Activated CD8-positive, alpha-beta memory T cell treated with anti-CD3 and anti-CD28 coated beads, Interleukin-2, amount 50 U/mL, for 4 hours (primary cell): ENCODE measurements at places on chromosomes 5 and 9.

- no peak for DNase-seq
These were observed 4.8 kb upstream of the CHD1 start for GRCh38 chr5:98933445-98934072.

DNA sequence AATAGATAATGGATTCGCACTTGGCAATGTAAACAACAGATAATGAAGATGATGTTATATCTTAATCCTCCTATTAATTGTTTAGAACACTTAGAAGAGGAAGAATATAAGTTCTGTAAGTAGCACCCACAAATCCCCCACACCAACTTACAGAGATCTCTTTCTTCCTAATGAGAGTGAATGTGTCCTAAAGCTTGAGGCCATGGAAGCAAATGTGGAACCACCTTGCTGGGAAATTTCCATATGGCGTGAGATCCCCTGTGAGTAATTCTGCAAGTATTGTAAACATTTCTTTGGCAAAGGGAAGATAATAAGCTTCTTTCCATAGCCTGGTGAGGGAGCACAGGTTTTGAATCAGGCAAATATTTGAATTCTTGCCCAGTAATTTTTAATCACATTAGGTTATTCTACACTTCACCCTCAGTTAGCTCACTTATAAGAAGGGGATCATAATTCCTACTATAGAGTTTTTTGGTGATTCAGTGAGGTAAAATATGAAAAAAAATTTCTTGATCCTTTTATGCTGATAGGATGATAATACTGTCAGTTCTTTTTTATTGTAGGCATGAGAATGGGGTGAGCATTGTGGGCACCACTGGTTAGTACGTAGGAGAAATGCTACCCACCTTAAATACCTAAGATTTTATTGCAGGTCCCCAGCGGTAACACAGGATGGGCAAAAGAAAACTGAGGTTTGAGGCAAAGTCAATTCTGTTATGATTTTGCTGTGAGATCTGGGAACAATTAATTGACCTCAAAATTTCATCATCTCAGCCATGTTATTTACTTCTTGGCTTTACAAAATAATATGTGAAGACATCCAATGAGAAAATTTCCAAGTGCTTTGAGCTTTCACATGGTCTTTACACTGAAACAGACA, 574.8 kb downstream of the PSAT1 start:
- no peak for DNase-seq

DNA sequence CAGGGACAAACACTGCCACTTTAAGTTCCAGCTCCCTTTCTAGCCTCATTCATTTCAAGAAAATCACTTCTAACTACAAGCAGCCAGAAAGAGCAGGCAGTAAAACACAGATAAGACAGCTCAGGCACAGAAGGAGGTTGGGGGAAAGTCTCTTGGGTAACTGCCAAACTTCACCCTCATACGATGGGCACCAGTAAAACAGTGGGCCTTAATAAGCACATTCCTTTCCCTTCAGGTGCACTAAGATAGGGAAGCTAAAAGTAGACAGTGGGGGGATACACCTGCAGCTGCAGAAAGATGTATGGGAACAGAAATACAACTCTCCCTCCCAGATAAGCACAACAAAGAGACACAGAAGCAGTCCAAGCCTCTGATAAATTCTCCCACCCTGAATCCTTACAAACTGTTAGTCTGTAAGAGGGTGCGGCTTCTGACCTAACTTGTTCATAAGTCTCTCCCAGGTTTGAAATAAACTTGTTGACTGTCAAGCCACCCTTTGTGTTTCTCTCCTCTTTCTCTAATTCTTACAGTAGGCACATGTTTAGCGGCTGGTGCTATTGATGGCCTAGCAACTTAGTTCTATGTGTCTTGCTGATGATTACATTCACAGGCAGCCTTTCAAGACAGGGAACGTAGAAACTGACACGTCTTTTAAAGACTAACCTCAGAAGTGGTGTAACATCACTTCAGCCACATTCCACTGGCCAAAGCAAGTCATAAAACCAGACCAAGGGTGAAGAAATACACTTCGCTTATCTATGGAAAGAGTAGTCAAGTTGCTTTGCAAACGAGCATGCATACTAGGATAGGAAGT, 6.8 kb upstream of the CKS2 start:
- DNase-seq = no peak

GRCh38 chr5:172524573-172525021, 70.3 kb upstream of the SH3PXD2B start:
- DNase-seq = no peak

GRCh38 chr9:88535226-88536022, 446 bp downstream of the NXNL2 start:
- DNase-seq = no peak

GRCh38 chr9:90505695-90506094, 136.9 kb downstream of the DIRAS2 start:
- DNase-seq = no peak

DNA sequence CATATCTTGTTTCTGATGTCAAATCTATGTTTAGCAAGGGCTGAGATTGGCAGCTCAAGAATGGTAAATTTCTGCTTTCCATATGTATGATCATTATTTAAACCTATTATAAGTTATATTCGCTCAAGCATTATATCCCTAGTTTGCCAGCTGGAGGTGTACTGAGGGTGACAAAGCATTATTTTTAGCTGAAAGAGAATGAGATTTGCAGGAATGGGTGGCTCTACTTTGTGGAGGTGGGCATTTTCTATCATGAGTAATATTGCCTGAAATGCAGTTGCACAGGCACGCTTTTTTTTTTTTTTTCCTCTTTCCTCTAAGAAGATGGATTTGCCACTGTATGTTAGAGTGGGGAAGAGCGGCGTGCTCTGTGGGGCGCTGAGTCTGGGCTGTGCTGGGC, 393.8 kb downstream of the EBF1 start:
- DNase-seq = no peak

DNA sequence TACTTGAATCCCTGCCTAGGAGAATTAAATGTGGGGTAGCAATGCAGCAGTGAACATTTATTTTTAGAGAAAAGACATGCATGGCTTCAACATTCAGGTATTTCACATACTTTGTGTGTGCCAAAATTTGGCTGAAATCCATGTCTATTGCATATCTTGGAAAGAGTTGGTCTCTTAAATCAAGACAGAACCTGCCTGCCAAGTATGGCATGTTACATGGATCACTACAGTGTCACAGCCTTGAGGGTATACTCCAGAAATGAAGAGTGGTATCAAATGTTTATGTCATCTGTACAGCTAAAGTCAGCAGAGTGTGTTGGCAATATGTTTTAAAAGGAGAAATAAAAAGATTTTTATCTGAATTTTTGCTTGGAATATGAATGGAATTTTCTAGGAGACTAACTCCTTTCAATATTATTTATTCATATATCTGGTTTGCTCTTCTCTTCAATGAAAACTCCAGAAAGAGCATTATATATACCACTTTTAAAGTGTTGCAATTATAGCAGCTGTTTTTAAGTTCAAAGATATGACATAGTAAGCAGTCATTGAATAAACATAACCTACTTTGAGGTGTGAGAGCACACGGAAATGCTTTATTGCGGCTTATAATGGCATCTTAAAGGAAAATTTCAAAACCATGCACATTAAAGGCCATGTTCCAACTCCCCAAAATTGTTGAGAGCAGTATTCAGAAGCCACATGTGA, 95.4 kb upstream of the MINAR2 start:
- DNase-seq = no peak

- DNase-seq = no peak
These were observed 193.2 kb downstream of the CACNA1B start for GRCh38 chr9:138070815-138071214.

DNA sequence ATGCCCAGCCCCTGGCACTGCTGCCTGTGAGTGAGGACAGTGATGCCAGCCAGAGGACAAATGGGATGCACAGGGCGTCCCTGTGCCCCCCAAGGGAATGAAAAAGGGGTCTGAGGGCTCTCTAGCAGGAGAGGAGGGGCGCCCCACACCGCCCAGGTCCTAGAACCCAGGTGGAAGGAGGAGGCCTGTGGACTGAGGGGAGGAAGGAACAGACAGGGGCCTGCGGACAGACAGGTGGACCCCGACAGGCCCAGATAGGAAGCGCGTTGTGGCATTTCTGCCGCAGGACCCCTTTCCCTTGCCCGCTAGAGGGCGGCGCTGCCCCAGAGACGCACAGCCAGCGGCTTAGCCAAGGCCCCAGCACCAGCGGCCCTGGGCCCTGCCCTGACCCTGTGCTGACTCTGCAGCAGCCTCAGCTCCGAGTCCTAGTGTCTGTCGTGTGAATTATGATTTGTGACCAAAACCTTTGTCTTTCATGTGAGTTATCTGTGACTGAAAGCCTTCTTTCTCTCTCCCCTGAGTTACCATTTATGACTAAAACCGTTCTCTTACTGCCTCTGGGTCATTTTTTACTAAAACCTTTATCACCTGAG, 30.7 kb downstream of the TRIP13 start:
- peak; percentile 77 for DNase-seq

DNA sequence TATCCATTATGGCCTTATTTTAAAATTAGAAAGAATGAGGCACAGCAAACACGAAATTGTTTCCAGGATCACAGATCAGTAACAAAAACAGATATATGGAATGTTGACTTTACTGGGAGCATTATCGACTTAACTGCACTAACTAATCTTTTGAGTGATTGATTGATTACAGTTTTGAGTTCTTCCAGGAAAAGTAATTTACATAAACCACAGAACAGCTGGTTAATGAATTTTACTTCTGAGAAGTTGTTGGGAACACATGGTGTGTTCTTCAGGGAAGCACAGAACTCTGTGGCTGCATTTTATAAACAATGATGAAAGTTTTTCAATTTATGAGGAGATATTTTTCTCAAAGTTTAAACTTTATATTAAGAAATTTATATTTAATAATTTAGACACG, 802.4 kb upstream of the ACO1 start:
- no peak for DNase-seq

GRCh38 chr5:107294669-107295068, 376.1 kb downstream of the EFNA5 start:
- no peak for DNase-seq

- no peak for DNase-seq
These were observed 19.8 kb downstream of the IFT74 start for GRCh38 chr9:26975728-26976707.

DNA sequence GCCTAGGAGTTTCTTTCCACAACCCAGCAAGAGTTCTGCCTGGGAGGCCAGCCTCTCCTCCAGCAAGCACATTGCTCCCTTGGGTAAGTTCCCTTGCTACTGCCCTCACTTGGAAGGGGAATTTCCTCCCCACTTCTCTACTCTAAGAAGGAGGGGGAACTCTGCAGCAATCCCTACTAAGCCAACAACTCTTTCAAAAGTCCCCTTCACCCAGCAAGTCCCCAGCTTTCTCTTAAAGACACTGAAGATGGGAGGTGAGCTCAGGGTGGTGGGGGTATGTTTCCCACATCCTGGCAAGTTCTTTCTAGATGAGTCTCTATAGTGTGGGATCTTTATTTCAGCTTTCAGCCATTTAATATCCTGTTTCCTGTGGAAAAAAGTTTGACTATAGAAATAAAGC, 49.0 kb downstream of the PDE8B start:
- DNase-seq = no peak

GRCh38 chr5:147411359-147412319, 98.2 kb downstream of the DPYSL3 start:
- no peak for DNase-seq

DNA sequence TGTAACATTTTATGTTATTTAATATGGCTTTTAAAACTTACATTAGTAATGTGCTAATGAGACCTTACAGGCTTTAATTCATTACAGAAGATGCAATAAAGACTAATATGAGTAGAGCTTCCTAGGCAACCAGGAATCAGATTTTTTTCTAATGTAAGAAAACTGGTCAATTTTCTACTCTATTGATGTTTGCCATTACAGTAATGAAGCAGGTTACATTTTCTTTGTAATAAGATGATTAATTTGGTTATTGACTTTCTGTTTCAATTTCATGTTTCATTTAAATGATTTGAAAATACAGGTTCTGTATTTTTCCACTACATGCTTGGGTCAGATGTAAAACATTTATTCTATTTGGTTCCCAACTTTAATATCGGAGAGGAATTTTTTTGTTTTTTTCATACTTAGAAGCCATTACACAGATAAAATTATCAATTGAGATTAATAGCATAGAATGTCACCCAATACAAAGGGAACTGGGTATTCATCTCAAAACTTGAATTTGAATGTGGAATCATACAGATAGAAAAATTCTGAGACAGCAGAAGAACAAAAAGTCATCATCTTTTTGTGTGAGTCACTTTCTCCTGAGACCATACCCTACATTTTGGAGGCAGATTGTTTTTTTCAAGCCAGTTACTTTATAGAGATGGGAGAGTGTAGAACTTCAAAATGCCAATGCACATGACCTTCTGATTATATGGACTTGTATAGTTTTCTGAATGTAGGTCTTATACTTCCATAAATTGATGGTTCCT, 133.6 kb upstream of the HMHB1 start:
- DNase-seq = no peak

- DNase-seq = no peak
These were observed 47.8 kb upstream of the SLC1A3 start for GRCh38 chr5:36558641-36559040.

DNA sequence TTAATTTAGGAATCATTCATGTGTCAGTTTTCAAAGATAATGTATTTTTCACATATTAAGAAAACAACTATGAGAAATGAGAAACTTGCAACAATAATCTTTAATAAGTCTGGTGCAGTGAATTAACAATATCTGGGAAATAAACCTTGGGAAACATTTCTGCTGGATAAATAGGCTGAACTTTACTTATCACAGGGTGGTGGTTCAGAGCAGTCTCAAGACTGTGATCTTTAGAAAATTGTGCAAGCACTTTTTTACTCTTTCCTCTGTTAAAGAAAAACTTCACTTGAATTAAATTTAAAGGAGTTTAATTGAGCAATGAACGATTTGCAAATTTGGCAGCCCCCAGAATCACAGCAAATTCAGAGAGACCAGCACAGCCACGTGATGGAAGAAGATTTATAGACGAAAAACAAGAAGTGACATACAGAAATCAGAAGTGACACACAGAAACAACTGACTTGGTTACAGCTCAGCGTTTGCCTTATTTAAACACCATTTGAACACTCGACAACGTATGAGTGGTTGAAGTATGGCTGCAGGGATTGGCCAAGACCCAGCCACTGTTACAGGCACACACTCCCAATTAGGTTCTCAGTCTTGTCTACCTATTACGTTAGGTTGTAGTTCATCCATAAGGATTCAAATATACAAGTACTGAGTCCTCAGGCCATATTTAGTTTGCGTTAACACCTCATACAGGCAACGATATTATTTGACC, 631.9 kb downstream of the SLCO4C1 start:
- no peak for DNase-seq

GRCh38 chr9:115276621-115277020, 158.7 kb upstream of the TNC start:
- no peak for DNase-seq

GRCh38 chr9:121598167-121598964, 53.1 kb upstream of the DAB2IP start:
- DNase-seq = no peak

GRCh38 chr9:15576350-15577050, 23.7 kb downstream of the CCDC171 start:
- no peak for DNase-seq

- no peak for DNase-seq
These were observed 573.6 kb upstream of the ARRDC3 start for GRCh38 chr5:91956738-91957137.

- no peak for DNase-seq
These were observed 606.7 kb downstream of the PSAT1 start for GRCh38 chr9:78903581-78903980.
